ENCODE measurements at places on chromosomes 11 and 22.

GRCh38 chr22:39617342-39617741, 46.8 kb downstream of the CACNA1I start:
- DNase-seq, result no peak

DNA sequence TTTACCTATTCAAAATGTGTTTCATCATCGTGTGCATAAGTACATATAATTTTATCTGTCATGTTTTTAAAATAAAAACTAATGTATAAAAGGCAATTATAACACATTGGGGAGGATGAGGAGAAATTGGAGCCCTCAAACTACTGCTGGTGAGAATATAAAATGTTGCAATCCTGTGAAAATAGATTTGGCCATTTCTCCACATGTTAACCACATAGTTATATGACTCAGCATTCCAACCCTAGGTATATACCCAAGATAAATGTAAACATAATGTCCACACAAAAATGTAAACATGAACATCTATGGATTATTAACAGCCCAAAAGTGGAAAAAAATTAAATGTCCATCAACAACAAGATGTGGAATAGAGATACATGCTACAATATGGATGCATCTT, 928.0 kb upstream of the FAT3 start:
- DNase-seq, result no peak

DNA sequence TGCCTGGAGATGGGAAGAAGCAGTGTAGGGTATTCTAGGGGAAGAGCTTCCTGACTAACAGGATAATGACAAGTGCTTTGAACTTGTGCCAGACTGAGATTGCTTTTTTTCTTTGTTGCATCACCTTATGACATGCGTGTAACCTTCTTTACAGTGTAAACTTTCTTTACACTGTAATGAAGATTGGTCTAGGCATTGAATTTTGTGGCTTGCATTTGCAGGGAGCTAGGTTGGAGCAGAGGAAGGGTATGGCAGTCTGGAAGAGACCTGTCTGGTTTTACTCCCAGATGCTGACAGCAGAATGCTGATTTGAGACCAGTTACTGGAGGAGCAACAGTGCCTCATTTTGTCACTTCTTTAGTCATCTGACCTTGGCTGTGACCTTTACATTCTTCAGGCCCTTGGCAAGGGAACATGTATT, 5.6 kb downstream of the DDB2 start:
- no peak for DNase-seq

DNA sequence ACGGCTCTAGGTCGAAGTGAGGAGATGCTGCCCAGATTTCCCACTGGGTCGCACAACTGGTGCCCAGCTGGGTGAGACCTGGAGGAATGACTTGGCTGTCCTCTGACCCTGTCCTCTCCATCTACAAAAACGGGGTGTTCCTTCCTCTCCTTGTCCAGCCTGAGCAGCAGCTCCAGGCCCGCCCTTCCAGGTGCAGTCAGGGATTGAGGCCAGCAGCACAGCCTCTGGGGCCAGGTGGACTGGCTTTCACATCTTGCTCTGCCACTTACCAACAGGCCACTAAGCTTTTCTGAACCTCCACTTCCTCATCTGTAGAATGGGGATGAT, 91.7 kb upstream of the LMO1 start:
- DNase-seq, result no peak

GRCh38 chr11:99973993-99974392, 713.1 kb upstream of the ARHGAP42 start:
- no peak for DNase-seq

DNA sequence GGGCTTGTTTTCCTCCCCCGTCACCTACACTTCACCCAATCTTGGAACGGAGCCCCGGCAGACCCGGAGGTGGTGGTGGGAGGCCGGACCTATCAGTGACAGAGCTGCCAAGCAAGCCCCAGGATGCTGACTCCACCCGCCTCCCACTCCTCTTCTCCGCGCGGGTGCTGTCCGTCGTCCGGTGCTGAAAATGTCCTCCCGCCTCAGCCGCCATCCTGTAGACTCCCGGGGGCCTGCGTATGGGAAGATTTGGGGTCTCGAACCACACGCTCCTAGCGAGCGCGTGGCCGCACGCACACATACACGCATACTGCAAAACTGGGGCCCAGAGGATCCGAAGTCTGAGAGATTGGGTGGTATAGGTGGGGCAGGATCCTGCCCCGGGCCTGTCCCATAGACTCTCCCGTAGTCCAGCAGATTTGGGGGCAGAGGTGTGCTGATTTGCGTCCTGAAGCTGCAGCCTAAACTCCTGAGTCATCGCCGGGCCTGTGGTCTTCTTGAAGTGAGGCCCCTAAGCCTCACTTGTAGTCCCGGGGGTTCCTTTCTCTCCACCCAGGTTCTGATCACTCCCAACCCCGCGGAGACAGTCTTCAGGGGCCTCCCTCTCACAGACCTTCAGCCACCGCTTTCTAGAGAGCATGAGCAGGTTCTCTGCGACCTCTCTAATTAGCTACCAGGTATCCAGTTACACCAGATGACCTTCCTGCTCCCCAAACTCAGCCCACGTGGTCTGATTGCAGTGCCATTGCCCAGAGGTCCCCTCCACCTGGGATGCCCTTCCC, 796 bp upstream of the YIF1A start:
- DNase-seq, result no peak

DNA sequence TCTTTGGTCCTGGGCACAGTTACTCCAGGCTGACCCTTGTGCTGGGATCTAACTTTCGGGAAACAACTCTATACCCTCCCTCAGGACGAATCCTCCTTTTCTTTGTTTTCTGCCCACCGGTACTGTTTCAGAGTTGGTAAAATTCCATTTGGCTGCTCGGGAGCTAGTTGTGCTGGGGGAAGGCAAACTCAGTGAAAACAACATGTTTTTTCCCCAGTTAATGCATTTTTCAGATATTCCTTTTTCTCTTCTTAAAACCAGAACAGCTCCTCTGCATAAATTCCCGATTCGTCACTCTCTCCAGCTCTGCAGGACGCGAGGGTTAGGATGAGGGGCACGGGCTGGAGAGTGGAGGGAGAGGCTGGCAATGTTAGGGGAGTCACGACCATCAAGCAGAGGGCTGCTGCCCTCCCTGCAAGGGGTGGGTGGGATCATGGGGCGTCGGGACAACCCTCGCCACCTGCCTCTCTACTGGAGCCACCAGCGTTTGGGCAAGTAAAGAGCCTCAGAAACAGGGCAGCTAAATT, 31.3 kb downstream of the LRRC10B start:
- DNase-seq, result no peak

GRCh38 chr11:71477641-71478527, 24.9 kb downstream of the NADSYN1 start:
- no peak for DNase-seq

- DNase-seq, result no peak
Measured at GRCh38 chr11:61042961-61043540, 59.2 kb upstream of the CD5 start.

DNA sequence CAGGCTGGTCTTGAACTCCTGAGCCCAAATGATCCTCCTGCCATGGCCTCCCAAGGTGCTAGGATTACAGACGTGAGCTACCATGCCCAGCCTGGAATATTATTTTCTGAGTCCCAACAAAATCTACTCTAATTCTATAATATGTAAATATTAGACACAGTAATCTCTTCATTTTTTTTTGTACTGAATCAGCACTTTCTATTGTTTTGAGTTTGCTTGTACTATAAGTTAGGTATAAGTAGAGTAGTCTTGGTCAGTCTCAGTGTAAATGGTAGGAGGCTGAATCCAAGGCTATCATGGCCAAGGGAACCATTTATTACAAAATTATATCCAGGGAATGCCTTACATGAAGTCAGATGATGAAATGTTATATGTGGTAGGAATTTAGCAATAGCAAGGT, 19.6 kb upstream of the OR6X1 start:
- no peak for DNase-seq

DNA sequence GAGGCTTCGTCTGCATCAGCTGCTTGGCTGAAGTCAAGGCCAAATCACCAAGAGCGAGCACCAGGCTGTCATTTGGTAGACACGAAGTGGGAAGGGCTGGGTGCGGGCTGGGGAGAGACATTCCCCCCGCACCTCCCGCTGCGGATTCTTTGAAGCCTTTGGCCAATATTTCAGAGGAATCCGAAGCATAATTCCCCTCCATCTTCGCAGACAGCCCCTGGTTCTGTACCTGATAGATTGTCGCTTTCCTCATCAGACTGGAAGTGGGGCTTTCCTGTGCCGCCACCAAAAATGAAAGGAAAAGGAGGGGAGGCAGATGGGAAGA, 15.3 kb downstream of the BLID start:
- no peak for DNase-seq

DNA sequence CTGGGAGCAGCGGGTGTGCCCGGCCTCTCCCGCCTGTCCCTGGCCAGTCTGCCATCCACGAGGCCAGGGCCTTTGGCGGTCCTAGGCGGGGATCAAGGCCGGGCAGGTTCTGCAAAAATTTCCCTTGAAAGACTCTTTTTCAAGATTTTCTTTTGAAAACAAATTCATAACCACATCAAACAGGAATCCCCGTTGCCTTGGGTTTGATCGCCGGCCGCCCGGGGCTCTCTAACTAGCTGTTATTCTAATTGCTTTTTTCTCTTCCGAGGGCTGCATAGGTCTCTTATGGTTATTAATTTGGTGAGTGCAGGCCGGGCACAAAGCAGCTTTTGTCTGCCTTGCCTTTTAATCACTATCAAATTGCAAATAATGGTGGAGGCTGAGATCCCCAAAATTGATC, 42.0 kb downstream of the CDKN1C start:
- no peak for DNase-seq

DNA sequence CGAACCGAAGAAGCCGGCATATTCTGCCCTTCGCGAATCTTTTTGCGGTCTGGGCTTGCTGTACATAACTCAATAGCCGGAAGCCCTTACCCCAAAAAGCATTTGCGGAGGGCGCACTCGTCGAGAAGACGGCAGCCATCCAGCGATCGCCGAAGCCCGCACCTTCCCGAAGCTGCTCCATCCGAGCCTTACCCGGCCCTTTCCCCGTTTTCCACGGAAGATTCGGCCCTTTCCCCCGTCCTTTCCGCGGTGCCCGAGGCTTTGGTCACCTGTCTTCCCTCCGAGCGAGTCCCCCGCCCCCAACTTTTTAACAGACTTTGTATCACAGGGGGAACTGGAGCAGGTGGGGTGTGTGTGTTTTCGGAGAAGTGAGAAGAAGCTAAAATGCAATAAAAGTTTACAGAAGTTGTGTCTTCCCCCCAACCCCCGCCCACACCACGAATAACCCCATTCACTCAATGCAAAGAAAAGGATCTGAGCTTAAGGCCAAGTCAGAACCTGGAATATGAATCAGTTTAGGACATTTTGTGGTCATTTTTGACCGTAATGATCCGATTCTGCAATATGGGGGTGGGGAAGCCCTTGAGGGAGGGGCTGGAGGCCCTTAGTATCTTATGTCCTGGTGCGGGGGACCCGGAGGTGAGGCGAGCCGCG, 99.0 kb upstream of the HSD17B12 start:
- DNase-seq, result no peak

DNA sequence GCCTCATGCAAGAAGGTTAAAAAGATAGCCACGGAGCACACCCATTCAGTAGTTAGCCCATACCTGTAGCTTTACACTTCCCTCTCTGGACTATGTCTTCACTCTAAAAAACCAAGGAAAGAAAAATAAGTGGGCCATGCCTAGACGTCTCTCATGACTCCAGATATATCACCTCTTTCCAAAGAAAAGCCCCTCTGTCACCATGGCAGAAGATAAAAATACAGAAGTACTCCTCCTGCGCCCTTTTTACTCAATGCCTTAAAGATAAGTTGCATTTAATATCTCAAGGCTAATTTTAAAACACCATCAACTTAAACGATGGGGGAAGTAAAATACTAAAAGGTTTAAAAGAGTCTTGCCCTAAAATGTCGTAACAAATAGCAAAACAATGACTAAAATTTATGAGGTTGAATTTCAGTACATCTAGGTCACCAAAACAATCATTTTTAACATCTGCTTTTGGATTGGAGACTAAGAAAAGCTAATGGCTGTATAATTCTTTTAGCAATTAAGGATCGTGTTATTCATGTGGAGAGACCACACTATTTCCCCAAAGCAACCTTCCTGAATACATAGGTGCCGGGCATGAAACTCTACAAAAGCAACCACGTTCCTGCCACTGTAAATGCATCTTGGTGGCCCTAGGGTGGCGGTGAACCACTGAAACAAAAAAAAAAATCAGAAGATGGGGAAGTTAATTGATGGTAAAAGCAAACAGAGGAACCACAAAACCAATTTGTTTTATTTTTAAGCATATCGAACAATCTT, 46.0 kb downstream of the CELF1 start:
- no peak for DNase-seq

- DNase-seq, result no peak
Measured at GRCh38 chr11:14275076-14275475, 83.9 kb downstream of the RRAS2 start.

DNA sequence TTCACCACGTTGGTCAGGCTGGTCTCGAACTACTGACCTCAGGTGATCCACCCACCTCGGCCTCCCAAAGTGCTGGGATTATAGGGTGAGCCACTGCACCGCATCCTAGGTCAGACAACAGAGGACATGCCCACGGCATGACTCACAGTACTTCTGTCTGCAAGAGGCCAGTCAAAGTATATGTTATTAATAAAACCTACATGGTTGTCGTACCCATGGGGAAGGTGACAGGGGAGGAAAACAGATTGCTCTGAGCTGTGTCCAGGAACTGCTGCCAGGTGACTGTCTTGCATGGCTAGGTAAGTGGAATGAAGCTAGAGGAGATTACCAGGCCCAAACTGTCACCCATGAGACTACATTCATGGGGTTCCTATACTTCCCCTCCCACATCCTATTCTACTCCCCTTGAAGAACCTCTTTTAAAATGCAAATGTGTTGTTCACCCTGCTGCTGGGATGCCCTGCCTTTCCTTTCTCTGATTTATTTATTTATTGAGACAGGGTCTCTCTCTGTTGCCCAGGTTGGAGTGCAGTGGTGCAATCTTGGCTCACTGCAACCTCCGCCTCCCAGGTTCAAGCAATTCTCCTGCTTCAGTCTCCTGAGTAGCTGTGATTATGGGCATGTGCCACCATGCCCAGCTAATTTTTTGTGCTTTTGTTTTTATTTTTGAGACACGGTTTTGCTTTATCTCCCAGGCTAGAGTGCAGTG, 2.0 kb upstream of the NLRX1 start:
- DNase-seq, result no peak

GRCh38 chr11:12411806-12412727, 34.7 kb downstream of the PARVA start:
- peak; percentile 61 for DNase-seq

GRCh38 chr11:61377461-61378160, 14.8 kb upstream of the TMEM216 start:
- no peak for DNase-seq

Measured in NCI-H1105 treated with DMSO at 0.1 percent for 48 hours (cell line).